ENCODE measurements at places on chromosomes 5 and 9.

- DNase-seq, result no peak
These were observed 11.7 kb upstream of the FGF1 start for GRCh38 chr5:142697356-142698255.

GRCh38 chr5:102715082-102715807 lies 39.9 kb upstream of the PAM start:
- DNase-seq, result no peak

- no peak for DNase-seq
These were observed 115.0 kb upstream of the SLIT3 start for GRCh38 chr5:169415948-169416347.

DNA sequence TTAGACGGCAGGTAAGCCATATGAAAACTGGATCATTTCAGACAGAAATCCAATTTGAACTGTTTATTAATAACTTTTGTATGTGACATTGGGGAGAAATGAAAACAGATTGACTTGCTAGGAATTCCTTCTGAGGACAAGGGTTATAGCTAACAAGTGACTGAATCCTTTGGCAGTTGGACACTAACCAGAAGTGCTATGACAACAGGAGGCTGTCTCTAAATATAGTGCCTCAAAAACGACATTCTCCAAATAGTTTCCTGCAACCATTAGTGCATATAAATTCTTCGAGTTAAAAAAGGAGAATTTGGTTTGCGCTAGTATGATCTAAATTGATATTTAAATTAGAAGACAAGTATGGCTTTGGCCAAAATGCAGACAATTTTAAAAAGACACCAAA lies 338.6 kb downstream of the PTPRD start:
- no peak for DNase-seq

GRCh38 chr9:5626727-5627634 lies 1.9 kb upstream of the RIC1 start:
- DNase-seq, result peak; percentile 36

DNA sequence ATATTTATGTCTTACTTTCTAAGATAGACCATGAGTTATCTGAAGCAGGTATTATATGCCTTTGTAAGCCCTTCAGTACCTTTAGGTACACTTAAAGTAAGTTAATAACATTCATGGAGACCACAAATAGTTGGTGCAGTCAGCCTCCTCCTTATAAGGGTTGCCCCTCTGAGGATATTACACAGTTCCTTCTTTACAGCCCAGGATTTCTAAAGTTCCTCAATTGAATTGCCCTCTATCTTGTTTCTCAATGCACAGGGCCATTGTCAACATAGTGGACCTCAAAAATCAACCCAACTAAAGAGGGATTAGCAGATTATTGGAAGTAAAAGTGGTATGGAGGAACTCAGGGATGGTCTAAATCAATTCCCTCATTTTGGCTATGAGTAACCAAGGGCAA lies 50.3 kb downstream of the HMHB1 start:
- no peak for DNase-seq

GRCh38 chr5:180718810-180719453 lies 20.9 kb downstream of the OR2Y1 start:
- no peak for DNase-seq

- DNase-seq, result no peak
These were observed 53.7 kb downstream of the IPO11 start for GRCh38 chr5:62465985-62466925.

DNA sequence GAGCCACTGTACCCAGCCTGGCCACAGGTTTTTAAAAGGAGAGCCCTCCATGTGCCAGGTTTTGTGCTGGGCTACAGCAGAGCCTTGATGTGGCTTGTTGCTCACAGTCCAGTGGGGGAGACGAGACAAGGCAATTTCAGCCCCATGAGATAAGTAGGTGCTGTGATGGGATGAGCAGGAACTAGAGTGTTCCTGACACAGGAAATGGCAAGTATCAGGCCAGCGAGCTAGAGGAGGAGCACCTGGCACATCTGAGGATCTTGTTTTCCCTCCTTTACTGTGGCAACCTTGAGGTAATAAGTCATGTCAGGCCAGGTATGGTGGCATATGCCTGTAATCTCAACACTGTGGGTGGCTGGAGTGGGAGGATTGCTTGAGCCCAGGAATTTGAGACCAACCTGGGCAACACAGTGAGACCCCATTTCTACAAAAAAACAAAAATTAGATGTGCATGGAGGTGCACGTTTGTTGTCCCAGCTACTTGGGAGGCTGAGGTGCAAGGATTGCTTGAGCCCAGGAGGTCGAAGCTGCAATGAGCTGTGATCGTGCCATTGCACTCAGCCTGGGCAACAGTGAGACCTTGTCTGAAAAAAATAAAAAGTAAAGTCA lies 3.8 kb upstream of the ZDHHC12 start:
- DNase-seq, result no peak

- DNase-seq, result no peak
These were observed 61.4 kb upstream of the SHISAL2B start for GRCh38 chr5:64628901-64629300.

DNA sequence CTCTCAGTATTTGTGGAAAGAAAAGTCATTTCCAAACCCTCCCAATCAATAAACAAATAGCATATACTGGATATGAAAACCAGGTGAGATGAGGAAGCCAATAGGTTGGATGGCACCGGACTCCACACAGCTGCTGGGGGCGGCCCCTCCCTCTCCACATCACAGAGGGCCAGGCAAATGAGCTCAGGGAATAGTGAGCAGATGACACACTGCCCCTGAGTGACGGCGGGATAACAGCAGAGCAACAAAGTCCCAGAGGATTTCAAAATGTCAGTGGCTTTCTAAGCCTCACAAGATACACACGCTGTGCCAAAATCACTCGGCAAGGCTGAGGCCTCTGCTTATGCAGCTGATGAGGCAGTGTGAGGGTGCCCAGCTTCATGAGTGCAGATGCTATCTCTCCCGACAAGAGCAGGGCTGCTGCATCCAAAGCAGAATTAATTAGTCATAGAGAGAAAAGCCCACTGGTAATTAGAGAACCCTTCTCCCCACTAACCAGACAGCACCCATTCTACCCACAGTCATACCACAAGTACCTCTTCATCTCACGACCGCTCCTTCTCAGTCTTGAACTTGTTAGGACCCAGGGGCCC lies 235.0 kb upstream of the NFIL3 start:
- no peak for DNase-seq

GRCh38 chr5:119420169-119420568 lies 32.1 kb upstream of the HSD17B4 start:
- DNase-seq, result no peak

DNA sequence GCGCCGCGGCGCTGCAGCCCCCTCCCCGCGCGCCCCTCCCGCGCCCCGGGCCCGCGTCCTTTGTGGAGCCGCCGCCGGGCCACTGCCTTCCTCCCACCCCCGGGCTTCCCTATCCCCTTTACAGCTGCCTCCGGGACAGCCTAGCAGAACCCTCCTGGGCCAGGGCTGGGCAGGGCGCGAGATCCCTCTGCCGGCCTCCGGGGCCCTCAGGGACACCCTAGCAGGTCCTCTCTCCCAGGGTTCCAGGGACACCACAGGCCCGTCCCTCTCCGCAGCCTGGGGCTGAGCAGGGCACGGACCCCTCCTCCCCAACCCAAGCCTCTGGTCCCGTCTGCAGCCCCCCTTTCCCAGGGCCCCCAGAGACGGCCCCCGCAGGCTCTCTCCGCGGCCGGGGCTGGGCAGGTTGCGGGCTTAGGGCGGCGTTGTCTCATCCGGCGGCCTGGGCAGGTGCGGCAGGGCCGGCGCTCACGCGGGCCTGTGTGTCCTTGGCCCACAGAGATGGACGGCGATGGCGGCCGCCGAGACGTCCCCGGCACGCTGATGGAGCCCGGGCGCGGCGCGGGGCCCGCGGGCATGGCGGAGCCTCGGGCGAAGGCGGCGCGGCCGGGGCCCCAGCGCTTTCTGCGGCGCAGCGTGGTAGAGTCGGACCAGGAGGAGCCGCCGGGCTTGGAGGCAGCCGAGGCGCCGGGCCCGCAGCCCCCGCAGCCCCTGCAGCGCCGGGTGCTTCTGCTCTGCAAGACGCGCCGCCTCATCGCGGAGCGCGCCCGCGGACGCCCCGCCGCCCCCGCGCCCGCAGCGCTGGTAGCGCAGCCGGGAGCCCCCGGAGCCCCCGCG lies 710 bp downstream of the WNK2 start:
- no peak for DNase-seq

- DNase-seq, result no peak
These were observed 4.0 kb downstream of the GLDC start for GRCh38 chr9:6641561-6641960.

DNA sequence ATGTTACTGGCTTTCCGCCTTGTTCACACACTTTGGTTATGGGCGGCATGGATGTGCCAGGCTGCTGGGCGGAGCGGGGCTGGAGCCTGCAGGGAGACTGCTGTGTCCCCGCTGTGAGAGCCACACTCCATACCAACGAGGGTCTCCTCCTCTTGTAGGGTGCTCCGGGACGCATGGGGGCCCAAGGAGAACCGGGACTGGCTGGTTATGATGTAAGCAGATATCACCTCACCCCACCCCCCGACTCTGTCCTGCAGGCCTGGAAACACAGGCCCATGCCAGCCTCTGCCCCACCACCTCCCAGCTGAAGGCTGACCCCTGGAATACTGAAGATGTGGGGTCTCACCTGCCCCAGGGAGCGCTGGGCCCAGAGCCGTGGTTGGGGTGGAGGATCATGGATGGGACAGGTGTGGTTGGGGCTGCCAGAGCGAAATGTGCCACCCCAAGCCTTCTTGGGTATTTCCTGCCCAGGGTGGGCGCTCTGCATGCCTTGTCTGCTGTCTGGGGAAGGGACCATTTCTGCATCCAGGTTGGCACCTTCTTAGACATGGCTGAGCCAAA lies 39.3 kb upstream of the ORM1 start:
- DNase-seq, result no peak

DNA sequence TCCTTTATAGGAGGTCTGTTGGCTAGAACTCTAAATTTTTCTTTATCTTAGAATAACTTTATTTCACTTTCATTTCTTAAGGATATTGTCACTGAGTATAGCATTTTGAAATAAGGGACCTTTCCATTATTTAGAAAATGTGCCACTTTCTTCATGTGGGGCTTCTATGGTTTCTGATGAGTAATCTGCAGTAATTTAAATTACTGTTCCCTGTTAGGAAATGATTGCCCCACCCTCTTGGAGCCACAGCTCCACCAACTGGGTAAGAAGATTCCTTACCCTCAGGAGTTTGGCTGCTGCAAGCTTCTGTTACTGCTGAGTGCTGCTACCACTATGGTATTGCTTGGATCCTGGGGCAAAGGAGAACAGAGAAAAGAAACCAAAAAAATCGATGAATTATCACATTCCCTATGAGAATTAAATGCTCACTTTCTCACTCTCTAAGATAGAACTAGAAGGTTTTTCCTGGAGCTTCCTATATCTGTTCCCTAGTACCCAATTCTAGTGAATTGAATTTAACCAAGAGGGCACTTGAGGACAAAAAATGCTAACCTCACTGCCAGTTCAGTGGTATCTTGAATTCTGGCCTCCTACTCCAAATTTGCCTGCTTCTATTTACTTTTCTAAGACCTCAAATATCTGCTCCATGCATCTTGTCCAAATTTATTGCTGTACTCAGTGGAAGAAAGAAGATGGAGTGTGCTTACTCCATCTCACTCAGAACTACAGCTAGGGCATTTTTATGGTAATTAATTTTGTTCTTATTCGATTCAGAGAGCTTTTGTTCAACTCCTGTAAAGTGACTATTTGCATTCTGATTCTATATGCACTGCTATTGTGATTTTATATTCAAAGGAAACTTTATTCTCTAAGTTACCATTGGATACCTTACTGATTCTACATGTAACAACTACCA lies 2111.3 kb downstream of the MAT2B start:
- no peak for DNase-seq

DNA sequence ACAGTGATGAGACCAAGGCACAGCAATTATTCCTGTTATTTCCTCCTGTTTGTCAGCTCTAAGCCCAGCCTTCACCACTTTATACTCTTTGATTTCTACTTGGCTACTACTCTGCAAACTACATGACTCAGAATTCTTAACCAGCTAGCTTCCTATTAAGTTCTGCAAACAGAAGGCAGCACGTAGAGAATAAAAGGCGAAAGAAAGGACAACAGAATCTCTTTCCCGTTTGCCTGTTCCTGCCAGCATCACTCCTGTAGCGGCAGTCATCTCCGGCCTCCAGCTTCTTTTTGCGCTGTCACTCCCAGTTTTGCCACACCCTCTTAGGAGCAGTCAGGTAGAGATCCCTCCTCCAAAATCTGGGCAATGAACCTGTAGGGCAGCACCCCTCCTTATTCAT lies 29.9 kb downstream of the DPYSL3 start:
- DNase-seq, result no peak

DNA sequence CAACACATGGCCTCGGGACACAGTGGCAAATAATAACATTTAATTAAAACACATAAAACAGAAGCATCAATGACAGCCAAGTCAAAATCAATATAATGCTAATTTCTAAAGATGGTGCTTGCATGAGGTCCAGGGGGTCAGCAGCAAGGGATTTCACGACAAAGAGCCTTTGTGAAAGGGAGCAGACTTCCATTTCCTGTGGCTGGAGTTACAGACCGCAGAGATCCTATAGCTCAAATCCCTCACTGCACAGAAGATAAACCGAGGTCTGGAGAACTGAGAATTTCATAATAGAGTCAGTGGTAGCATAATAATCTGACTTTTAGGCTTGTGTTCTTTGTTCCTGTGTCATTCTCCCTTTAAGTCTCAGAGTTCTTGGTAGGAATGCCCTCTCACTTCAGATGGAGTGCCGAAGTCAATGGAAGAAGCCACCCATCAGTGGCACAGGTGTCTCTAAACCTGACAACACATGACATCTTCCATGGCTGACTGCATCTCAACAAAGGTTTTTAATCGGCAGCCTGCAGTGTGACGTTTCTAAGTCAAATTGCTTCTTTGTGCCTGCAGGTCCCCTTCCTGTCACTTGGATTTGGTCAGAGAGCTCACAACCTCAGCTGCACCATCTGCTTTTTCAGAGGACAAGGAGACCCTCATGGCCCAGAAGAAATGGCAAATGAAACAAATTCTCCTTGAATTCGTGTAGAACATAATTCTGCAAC lies 67.4 kb downstream of the CARTPT start:
- DNase-seq, result no peak

- no peak for DNase-seq
These were observed 290.8 kb downstream of the MED10 start for GRCh38 chr5:6087576-6087975.

DNA sequence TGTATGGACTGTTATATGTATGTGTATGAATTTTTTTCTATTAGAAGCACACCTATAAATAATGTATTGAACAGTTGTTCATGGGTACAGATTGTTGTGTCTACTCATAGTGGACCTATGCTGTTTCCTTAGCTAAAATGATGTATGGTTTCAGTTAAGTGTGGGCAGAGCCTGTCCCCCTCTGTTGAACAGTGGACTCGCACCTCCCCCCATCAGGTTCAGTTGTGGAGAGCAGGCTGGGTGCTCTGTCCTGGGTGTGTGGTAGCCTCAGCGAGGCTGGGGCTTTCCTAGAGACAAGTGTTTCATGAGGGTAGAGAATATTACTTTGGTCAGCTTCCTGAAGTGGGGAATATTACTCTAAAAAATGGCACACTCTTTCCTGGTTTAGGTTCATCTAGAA lies 47.4 kb upstream of the LRRTM2 start:
- DNase-seq, result no peak

- DNase-seq, result no peak
These were observed 287.4 kb upstream of the IRX4 start for GRCh38 chr5:2169850-2170760.

- DNase-seq, result no peak
These were observed 145.4 kb downstream of the GADD45G start for GRCh38 chr9:89750117-89750791.

Measured in stimulated activated naive B cell treated with anti-CD40 and anti-IgM and Interleukin-4, amounts not matched to agents 10 μg/mL and 1 μg/mL and 100 μg/mL, for 72 hours (primary cell).